ENCODE measurements at places on chromosomes 1 and 21. TPM values are rescaled to one million over a fixed set of nuclear protein-coding genes. Genes with fewer than 3 reads are reported as not detected.

The C1orf87 gene
- total RNA-seq: 17.6 TPM

The CDA gene
- total RNA-seq: not detected

The LMNA gene
- total RNA-seq: 360 TPM

The TSPAN1 gene
- total RNA-seq: 0.18 TPM

The ENAH gene
- total RNA-seq: 99.8 TPM

The CYP4A11 gene
- not detected for total RNA-seq

The IRF6 gene
- total RNA-seq: 5.4 TPM

The PGD gene
- 93.5 TPM for total RNA-seq

The LENEP gene
- total RNA-seq: not detected

The PLA2G2F gene
- not detected for total RNA-seq

The BGLAP gene
- 2.0 TPM for total RNA-seq

The SPRR2A gene
- not detected for total RNA-seq

The TCEANC2 gene
- 2.5 TPM for total RNA-seq

The IGSF9 gene
- total RNA-seq: 0.83 TPM

The ATP5PF gene
- total RNA-seq: 82.7 TPM

The MROH7 gene
- total RNA-seq: 4.6 TPM

The C1orf185 gene
- not detected for total RNA-seq

The SERPINC1 gene
- total RNA-seq: not detected

The LHX8 gene
- not detected for total RNA-seq

Data from ovary (tissue), 10 donors.